Esophagus mucosa (tissue), 1 donor: ENCODE measurements at places on chromosomes 16 and 17. TPM values are rescaled to one million over a fixed set of nuclear protein-coding genes. Genes with fewer than 3 reads are reported as not detected.

GRCh38 chr17:28643983-28644786 is 773 bp downstream of the BLTP2 start:
- peak; percentile 8 for ATAC-seq

- ATAC-seq, result no peak
These were observed 10.3 kb upstream of the GINS2 start for GRCh38 chr16:85698935-85699558.

DNA sequence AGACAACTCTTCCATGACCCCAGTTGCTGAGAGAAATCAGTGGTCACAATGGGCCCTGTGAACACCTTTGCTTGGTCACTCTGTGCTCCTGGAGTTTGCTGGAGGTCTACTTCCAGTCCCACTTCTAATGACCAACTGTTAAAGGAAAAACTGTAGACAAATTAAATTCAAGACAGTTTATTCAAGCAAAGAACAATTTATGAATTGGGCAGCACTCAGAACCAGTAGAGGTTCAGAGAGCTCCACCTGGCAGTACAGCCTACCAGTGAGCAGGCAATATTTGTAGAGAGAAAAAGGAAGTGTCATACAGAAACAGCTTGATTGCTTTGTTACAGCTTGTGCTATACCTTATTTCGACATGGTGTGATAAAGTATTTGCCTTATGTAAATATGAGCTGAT is 116.5 kb downstream of the HS3ST3B1 start:
- no peak for ATAC-seq

Gene SLC13A2
- total RNA-seq, result not detected

DNA sequence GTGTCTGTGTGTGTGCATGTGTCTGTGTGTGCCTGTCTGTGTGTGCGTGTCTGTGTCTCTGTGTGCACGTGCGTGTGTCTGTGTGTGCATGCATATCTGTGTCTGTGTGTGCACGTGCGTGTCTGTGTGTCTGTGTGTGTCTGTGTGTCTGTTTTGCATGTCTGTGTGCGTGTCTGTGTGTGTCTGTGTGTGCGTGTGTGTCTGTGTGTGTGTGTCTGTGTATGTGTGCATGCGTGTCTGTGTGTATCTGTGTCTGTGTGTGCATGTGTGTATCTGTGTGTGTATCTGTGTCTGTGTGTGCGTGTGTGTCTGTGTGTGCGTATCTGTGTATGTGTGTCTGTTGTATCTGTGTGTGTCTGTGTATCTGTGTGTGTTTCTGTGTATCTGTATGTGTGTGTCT is 5.4 kb downstream of the GSG1L2 start:
- ATAC-seq, result no peak

GRCh38 chr16:66294507-66294906 is 72.0 kb upstream of the CDH5 start:
- no peak for ATAC-seq

DNA sequence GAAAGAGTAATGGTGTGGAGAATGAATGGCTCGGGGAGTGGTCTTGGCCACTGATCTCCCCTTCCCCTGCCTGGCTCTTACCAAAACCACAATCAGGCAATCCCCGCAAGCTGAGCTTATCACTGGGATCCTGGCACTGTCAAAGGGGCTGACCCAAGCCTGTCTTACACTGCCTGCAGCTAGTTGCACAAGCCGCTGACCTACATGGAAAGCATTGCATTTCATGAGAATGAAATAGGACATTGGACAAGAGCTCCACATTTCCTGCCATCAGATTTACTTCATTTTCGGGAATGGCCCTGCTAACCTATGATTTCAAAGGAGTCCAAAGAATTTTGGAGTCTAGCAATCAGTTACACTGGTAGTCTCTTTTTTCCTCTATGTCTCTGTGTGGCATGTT is 146.4 kb downstream of the PCTP start:
- ATAC-seq, result no peak

GRCh38 chr16:89170346-89171215 is 967 bp upstream of the CDH15 start:
- no peak for ATAC-seq

DNA sequence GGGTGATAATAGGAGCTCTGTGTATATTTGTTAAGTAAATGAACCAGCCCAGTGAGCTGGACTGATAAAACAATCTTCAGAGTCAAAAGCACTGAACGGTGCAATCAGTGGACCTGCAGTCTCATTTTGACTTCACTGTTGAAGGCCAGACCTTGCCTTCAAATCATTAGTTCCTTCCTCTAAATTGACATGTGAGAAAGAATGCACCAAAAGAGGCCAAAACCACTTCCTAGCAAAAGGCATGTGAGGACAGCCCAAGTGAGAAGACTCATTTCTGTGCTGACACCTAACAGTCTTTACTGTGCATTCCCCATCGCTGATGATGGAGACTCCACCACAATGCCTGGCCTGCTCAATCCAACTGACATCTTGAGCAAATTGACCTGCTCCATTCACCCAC is 10.6 kb downstream of the GTF3C1 start:
- ATAC-seq, result no peak

DNA sequence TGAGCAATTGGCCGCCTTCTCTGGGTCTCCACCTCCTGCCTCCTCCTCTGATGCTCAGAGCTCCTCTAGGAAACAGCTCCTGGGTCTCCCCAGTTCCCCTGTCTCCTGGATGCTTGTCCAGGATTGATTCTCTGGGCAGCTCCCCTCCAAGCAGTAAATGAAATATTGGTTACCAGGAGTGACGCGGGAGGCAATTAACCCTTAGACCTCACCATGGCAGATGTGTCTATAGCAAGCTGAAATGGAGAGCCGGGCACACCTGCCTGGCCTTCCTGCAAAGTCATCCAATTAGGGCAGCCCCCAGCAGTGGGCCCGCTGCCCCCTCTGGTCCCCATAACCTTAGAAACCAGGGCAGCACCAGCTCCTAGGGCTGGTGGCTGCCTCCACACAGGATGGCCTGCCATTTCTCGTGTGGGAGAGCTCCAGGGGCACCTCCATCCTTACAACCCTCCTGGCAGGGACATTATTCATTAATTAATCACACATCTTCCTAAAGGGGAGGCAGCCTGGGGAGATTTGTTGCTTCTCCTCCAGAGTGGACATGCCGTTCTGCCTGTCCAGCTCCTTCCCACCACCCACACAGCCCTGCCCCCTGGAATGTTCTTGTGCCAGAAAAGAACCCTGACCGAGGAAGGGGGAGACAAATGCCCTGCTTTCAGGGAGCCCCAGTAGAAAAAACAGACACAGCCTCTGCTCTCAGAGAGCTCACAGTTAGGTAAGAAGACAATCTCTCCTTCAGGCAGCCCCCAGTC is 8.3 kb upstream of the KIF18B start:
- no peak for ATAC-seq

Gene ZG16
- total RNA-seq, result not detected

Gene ALOX12
- total RNA-seq, result 16.9 TPM

GRCh38 chr17:70654706-70655105 is 485.4 kb downstream of the KCNJ2 start:
- ATAC-seq, result no peak

GRCh38 chr17:6675201-6675825 is 23.8 kb downstream of the C17orf100 start:
- peak; percentile 21 for ATAC-seq
